Activated CD4-positive, alpha-beta T cell treated with anti-CD3 and anti-CD28 coated beads, Interleukin-2, Interleukin-6, amounts not matched to agents 100 ng/mL and 50 ng/mL, durations not matched to agents 16 hours and 8 hours (primary cell): ENCODE measurements at places on chromosomes 12 and 14.

GRCh38 chr12:57133013-57133569, 4.8 kb downstream of the LRP1 start:
- DNase-seq: no peak

- no peak for DNase-seq
These were observed 17.0 kb downstream of the RIC8B start for GRCh38 chr12:106791531-106791930.

GRCh38 chr14:52051871-52052270, 17.0 kb downstream of the NID2 start:
- no peak for DNase-seq

DNA sequence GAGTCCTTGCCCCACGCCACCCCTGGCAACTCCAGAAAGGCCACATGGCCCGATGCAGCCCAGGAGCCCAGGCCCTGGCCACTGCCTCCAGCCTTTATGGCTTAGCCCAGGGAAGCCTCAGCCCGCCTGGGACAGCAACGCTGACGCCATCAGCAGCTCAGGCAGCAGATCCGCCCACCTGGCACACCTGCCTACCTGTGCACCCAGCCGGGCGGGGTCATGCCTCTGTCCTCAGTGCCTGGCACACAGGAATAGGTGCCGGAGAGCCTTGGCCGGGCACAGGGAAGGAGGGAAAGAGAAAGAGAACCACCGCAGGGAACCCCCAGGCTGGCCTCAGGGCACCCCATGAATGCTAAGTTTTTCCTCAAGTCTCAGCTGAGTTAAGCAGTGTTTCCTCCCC, 21.1 kb downstream of the BEGAIN start:
- no peak for DNase-seq

DNA sequence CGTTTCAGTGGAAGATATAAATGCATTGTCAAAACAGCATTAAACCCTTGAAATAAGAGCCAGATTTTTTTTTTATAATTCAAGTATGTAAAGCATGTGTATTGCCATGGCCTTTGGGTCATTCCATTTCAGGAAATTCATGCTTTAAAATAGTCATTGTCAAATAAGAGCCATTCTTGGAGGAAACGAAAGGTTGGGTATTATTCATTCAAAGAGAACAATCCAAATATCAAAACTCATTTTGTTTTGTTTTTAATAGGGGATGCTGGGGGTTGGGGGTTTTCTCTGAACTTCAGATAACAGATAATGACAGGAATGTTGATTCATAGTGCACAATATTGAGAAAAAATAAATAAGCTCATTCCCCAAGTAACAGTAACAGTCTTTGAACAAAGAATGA, 174.4 kb upstream of the NUDT4 start:
- DNase-seq: no peak

- no peak for DNase-seq
These were observed 48.9 kb downstream of the AMN start for GRCh38 chr14:102971314-102971713.

DNA sequence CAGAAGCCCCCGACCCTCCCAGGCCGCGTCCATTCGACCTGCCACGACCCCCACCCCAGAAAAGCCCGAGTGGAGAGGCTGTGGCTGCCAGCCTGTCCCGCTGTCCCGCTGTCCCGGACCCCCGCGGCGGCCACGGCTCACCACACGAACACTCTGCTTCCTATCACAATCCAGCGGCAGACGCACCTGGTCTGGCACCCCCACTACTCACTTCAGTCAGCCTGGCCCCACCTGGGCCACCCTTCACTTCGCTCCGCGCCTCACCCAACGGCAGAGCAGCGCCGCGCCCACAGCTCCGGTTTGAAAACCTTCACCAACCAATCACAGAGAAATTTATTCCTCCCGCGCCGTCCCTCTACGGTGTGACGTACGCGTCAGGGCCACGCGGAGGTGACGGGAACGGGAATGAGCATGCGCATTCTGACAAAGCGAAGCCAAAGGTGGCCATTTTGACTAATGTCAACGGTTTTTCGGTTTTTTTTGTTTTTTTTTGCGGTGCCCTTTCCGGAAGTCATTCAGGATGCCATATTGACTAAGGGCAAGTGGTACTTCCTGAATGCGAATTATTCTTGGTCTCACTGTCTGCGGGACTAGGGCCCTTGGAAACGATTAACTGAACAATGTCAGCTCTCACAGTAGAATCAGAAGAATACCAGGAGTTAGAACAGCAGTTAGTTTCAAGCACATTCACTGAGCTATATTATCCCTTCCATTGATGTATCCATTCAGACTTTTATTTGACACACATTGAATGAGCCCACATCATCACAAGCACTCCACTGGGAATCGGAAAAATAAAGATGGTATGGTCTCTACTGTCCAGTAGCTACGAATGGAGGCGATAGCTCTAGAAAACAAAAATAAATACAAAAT, at the start of gene RACGAP1:
RACGAP1 (minus strand) TSS at position 308 of the 873 bp plus-strand sequence. CDS start 8,779 bp downstream, outside the sequence.
- DNase-seq: peak; percentile 98
